ENCODE measurements at places on chromosomes 11 and 22.

DNA sequence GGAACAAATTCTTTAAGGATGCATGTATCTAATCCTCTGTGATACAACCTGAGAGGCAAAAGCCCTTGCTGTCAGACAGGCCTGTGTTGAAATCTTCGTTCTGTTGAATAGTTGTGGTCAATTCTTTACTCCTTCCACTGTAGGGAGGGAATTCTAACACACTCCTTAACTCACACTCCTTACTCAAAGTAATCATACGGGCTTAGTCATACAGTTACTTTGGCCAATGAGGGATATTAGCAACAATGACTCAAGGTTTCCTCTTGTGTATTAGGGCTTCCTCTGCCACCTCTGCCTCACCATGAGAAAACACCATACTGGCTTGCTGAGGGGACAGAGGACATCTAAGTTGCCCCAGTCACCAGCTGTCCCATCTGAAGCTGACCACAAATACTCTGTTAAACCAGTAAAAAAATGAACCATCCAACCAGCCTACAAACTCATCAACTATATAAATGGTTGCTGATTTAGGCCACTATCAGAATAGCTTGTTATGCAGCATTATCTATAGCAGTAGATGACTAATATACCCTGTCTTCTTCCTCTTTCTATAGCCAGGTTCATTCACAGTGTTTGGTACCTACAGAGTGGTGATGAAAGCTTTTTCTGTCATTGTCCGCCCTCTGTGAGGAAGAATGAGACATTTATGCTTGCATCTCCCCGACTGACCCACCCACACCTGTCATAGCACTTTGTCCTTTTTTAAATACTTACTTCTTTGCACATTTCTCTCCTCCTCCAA is 322.8 kb upstream of the SYN3 start:
- DNase-seq = no peak

DNA sequence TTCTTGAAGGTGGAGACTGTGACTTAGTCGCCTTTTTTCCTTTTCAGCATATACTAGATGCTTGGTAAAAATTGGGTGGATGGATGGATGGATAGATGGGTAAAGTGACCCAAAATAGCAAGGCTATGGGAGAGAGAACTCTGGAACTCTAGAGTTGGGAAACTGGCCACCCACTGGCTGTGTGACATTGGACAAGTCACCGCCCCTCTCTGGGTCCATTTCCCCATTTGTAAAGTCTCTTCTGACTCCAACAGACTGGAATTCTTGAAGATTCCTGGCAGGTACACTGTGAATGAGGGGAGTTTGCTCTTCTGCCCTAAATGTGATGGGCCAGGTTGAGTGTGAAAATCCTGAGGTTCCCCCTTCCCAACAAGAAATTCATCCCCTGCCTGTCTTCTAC is 8.0 kb downstream of the TKFC start:
- DNase-seq = no peak

GRCh38 chr11:68010090-68011041 is at the start of gene ALDH3B1:
Gene ALDH3B1 (plus strand): TSS chr11:68010327. CDS start chr11:68015298, 4,971 bp downstream.
- peak; percentile 90 for DNase-seq

- no peak for DNase-seq
Observed at GRCh38 chr11:6986487-6986886, 33.7 kb downstream of the ZNF214 start.

GRCh38 chr11:12963792-12964536 is 45.2 kb upstream of the RASSF10 start:
- DNase-seq = peak; percentile 75

DNA sequence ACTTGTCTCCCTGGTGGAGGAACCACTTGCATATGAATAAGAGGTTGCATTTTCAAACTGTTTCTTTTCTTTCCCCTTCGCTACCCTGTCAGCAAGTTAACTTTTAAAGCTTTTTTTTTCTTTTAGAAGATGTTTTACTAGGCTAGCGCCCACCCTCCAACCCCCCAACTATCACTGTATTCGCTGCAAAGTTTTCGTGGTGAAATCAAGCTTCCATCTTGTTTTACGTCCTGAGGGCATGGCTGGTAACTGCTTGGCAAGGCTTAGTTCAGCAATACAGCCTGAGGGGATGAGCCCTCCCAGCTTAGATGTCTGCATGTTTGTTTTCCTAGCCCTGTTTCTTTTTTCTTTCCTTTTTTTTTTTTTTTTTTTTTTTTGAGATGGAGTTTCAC is 1359.3 kb downstream of the LRRC4C start:
- DNase-seq = no peak

GRCh38 chr11:43868852-43869567 is 11.6 kb upstream of the ALKBH3 start:
- peak; percentile 72 for DNase-seq

GRCh38 chr11:23727794-23728193 is 769.1 kb upstream of the LUZP2 start:
- DNase-seq = peak; percentile 63

DNA sequence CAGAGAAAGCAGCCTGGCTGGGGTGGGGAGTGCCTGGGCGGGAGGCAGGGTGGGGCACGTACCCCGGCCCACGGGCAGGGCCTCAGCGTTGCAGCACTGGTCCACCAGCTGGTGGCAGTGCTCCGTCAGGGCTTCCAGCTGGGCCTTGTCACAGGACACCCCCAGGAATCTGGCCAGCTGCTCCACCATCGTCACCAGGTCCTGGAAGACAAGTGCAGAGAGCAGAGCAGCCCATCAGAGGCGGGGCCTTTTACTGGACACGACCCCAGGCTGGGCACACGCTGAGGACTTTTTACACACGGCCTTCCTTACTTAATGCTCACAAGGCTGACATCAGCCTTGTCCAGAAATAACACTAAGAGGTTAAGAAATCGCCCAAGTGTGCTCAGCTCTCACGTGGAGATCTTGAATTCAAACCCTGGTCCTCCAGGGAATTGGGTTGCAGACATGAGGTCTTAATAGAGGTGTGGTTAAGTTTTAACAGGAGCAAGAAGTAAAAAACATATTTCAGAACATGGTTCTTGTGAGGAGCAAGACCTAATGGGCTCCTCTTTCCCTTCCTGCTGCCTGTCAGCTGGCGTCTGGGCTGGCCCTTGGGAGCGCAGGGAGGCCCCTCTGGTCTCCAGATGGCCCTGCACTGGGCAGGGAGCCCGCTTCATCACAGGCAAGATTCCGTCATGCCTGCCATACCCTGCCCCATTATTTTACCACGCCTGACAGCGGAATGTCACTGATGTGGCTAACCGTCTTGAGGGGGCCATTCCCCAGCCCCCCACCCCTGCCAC is 17.1 kb upstream of the EFCAB6 start:
- no peak for DNase-seq

DNA sequence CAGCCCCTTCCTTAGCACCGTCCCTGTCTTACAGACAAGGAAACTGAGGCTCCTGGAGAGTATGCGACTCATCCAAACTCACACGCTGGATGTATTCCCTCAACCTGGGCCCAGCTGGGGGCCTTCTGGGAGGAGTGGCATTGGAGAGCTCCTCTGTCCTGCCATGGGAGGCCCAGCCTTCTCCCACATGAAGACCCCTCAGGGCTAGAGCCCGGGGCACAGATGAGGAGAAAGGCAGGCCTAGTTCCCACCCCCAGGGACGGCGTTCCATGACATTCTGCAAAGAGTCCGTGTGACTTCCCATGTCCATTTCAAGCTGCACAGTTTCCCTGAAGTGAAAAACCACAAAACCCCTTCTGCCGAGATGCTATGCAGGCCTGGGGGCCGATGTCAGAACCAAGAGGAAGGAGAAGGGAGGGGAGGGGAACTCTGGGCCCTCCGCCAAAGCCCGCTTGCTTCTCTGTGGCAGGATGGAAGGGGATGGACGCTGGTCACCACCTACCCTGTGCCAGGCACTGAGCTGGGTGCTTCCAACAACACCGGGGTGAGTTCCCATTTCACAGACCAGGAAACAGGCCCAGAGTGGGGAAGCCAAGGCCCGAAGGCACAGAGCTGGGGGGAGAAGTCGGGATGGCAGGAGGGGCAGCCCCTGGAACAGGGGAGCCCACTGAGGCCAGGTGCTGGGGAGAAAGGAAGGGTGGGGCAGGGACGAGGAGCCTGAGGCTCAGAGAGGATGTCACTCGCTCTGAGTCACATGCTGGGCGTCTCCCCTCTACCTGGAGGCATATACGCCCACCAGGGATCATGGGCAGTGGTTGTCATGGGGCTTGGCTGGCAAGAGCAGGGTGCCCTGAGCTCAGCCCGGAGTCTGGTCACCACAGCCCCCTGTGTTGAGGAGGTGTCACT is 15.7 kb downstream of the RAC2 start:
- DNase-seq = peak; percentile 63

- DNase-seq = no peak
Observed at GRCh38 chr11:130582981-130583380, 134.5 kb downstream of the ADAMTS15 start.

DNA sequence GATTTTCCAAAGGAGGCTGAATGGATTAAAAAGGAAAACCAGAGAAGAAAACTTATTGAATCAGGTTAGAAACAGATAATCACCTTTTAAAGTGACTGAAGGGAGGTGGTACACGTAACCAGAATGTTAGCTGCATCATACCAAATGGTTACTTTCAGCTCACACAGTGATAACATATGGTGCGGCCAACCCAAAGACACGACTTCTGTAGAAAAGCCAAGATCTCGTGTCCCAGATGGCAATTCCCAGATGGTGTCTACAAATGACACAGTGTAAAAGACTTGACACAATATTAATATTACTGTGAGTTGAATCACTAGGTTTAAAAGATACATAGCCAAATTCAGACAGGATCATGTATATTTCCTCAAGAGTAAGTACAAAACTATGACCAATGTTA is 5.2 kb downstream of the PPP2R1B start:
- no peak for DNase-seq

All from ELR (cell line).